Fibroblast of pulmonary artery (primary cell): ENCODE measurements at places on chromosomes 6 and 20.

GRCh38 chr6:125277838-125278237 is 23.9 kb downstream of the HDDC2 start:
- no peak for DNase-seq

DNA sequence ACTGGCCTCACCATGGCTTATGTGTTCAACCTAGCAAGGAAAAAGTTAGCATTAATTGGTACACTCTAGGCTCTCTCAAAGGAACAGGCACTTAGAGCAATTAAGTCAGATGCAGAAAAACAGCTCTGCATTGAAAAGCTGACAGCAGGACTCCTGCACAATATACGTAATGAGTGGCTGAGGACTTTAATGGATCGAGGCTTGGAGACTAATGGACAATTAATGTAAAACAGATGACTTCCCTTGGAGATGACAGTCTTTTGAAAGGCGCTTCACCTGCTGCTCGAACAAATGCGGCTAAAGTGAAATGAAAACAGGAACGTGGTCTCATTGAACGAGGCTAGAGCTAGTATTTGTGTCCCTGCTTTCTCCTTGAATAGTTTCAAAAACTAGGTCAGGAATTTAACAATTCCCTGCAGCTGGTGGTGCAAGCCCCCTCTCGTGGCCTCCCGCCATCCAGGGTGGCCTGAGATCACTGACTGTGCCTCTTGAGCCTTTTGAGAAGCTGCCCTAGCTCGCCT is 137.1 kb downstream of the ELOVL4 start:
- DNase-seq: no peak

DNA sequence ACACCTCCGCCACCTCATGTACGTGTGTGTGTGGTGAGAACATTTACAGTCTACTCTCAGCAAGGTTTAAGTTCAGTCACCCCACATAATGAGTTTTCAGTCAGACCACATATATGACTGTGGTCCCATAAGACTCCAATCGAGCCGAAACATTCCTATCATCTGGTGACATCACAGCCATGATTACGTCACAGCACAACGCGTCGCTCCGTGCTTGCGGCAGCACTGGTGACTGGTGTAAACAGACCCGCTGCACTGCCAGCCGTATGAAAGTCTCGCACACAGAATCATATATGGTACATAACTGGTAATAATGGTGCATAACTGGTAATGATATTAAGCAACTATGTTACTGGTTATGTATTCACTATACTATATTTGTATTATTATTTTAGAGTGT is 150.7 kb downstream of the DLL1 start:
- no peak for DNase-seq

- DNase-seq: no peak
Measured at GRCh38 chr6:137491478-137491877, 2.7 kb downstream of the OLIG3 start.
